ENCODE measurements at places on chromosomes 16 and 17.

GRCh38 chr16:66245072-66245471 lies 121.4 kb upstream of the CDH5 start:
- no peak for DNase-seq

DNA sequence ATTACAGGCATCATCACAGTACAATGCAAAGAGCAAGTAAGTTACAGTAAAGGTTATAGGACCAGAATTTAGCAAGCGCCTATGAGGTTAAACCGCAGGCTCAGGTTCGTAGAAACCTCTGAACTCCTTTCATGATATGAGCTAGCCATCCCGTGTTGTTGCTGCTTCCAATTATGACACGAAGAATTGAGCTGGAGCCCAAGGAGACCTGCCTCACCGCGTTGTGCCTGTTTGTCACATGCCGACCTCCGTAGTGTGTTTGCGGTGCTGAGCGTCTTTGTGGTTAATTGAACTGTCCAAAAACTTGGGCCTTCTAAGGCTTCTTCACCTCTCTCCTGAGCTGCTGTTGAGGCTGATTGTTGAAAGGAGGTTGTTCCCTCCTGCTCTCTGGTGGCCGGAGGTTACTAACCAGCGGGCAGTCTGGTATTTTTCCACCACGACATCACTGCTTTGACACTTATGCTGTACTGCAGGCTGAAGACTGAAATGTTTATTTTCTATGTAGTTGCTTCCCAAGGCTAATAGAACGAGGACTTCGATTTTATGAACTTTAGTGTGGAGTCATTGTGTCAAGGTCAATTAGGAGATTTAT lies 67.5 kb downstream of the SEC14L1 start:
- no peak for DNase-seq

- no peak for DNase-seq
Measured at GRCh38 chr16:652454-653305, 3.5 kb downstream of the WDR90 start.

DNA sequence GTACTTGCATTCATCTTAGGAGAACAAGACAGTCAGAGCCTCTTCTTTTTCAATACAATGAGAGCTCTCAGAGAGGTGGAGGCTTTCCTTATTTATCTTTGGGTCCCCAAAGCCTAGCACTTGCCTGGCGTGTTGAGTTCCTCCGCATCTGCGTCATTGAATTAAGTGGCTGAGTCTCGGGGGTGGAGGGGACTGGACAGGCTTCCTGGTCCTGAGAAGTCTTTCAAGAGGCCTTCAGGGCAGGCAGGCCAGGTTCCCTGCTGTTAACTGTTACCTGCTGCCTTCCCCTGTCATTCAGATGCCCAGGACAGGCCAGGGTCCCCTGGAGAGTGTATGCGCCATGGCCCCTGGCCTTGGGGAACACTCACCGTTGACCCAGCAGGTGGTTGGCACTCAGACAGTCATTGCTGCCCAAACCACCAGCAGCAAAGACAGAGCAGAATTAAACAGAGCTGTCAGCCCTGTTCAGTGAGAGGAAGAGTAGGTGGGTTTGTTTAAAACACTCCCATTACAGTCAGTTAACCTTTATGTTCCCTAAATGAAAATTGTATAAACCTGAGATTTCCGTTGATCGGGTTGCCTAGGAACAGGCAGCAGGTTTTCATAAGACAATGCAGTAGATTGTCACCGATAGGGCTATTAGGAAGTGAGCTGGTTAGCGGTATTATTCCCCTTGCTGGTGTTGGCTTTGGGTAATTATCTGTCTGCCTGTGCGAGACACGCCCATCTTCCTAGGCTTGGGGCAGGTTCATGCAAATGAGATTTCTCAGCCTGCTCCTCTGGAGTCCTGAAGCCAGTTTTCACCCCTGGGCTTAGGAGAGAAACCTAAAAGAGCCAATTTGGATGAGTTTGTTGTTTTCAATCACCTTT lies 132.7 kb downstream of the CCDC182 start:
- no peak for DNase-seq

DNA sequence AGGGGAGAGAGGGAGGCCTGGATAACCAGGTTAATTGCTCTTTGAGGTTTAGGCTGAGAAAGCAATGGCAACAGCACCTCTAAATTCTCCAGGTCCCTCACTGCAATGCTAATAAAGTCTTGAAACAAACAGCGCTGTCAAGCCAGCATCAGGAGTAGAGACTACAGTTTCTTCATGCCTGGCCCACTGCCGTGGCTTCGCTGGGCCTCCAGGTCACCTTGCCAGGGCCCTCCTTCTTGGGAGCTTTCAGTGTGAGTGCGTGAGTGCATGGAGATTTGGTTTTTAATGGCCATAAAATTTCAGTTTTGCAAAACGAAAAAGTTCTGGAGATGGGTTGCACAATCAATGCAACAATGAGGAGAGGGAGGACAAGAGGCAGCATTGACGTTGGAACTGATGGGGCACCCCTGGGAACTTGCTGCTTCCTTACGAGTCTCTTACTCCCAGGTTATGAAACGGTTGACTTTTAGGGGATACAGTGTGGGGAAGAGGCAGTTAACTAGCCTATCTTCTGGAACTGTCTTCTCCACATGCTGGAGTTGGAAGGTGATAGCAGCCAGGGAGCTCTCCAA lies 229.4 kb downstream of the XYLT1 start:
- DNase-seq: no peak

- no peak for DNase-seq
Measured at GRCh38 chr16:57341062-57341440, 17.5 kb upstream of the CCL22 start.

DNA sequence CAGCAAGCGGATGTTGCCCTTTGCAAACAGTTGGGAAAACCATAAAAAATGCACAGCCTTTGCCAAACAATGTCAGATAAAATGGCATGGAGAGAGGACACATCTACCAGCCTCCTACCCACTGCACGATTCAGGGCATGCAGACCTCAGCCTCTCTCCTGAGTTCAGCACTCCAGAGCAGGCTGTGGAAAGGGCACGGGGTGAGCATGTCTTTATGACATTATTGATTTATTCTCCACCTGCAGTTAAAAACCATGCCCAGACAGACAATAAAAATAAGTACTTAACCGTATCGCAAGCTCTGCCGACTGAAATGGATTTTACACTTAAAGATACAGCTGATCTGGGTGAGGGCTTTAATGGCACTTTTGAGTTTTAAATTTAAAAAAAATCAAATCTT lies 127.1 kb downstream of the MAF start:
- DNase-seq: peak; percentile 19

- DNase-seq: no peak
Measured at GRCh38 chr16:83743241-83743640, 64.5 kb upstream of the HSBP1 start.

GRCh38 chr17:19539841-19540311 lies 6.2 kb downstream of the SLC47A1 start:
- no peak for DNase-seq

DNA sequence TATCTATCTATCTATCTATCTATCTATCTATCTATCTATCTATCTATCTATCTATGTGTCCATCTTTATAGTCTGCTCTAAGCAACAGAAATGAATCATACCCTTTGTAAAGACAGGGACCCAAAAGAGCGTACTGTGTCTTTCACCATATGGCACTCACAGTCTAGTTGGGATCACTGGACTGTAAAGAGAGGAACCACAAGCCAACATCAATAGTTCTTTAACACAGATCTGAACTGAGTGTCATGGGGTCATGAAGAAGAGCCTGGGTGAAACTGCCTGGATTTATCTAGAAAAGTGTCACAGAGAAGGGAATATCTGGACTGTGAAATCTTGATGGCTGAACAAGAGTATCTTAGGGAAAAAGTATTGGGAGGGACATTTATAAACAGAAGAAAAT lies 619.1 kb upstream of the SOX9 start:
- no peak for DNase-seq

DNA sequence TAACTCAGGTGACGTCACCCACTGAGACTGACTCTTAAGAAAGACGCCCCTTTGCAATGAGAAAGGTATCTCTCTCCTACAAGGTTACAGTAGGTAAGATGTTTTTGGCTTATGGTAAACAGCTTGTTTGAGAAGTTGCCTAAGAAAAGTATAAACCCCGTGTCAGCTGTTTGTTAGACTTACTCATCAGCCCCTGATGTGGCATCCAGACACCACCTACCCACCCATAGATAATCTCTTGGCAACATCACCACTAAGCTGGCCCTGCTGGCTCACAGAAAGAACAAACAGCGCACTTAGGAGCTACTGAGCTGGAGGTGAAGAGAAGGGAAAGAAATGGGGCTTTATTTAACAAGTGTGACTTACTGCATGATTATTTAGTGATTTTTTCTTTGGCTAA lies 121.0 kb downstream of the PARN start:
- DNase-seq: no peak

DNA sequence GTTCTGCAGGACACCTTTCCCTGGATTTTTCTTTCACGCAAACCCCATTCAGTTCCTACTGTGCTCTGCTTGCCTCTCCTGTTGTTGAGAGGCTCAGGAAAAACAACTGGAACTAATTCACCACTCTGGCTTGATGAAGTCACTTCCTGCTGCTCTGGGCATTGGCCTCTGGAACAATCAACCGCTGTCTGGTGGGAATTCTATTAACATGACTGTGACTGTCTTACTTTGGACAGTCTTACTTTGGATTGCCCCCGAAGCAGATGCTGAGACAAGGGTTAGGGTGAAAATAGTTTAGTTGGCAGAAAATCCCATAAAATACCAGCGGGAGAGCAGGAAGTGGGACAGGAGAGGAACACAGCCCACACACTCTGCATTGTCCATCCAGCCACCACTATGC lies 90.0 kb upstream of the HSBP1 start:
- no peak for DNase-seq

- DNase-seq: no peak
Measured at GRCh38 chr16:79836144-79836543, 235.6 kb upstream of the MAF start.

DNA sequence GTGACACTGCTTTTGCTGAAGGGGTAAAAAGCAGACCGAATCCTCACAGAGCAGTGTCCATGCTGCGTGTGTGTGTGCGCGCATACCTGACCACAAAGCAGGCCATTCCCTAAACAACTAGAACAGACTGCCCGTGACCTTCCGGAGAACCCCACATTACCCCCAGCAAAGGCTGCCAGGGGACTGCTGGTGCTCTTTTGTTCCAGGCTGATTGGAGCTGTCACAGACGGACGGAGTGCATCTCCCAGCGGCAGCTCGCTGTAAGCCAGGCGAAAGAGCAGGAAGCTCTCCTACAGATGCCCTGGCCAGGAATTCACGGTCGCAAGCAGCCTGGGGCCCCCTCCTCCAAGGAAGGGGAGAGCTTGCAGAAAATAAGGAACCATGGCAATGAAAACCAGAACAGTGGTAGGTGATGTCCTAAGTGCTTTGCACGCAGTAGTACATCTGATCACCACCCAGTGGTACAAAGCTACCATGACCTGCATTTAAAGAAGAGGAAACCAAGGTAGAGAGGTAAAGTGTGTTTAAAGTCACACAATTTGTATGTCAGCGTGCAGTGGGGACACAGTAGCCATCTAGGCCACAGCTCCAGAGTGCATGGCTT lies 153.4 kb upstream of the DYNLRB2 start:
- DNase-seq: no peak

DNA sequence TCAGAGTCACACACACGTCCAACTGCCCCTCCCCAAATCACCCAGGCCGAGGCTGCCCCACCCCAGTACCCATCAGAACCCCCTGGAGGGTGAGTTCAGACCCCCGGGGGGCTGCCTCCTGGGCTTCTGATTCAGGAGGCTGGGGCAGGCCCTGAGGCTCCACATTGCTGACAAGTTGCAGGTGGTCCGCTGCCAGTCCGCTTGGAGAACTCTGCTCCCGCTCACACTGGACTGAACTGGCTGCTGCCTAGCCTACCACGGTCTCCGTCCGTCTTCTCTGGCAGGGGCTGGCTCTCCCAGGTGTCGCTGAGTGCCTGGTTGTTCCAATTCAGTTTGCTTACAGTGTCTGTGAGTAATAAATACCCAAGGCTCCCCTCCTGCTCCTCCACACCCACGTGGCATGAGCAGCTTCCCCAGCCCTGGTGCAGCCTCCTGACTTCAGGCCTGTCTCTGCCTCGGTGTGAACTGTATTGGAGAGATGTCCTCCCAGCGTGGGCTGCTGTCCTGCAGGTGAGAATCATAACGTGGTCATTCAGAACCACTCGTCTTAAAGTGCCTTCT lies 163.4 kb downstream of the LAT start:
- DNase-seq: no peak

GRCh38 chr17:52027620-52028295 lies 130.8 kb downstream of the CA10 start:
- DNase-seq: no peak

- DNase-seq: no peak
Measured at GRCh38 chr16:51388516-51388951, 237.5 kb upstream of the SALL1 start.

GRCh38 chr17:40415390-40415789 lies 2.3 kb downstream of the TOP2A start:
- no peak for DNase-seq

- DNase-seq: no peak
Measured at GRCh38 chr17:82813299-82814051, 26.3 kb downstream of the ZNF750 start.

DNA sequence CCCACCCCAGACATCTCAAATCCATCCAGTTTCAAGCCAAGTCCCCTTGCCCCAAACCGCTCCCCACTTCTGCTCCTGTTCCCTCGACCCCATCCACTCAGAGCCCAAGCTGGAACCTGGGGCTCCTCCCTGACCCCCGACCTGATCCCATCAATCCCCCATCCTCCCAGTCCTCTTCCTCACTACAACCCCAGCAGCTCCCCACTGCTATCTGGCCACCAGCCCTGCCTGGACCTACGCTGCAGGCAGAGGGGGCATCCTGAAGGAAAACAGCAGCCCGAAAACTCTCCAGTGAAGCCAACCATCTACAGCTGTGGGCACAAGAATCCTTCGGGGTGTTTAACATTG lies 3.9 kb downstream of the FDXR start:
- DNase-seq: no peak

DNA sequence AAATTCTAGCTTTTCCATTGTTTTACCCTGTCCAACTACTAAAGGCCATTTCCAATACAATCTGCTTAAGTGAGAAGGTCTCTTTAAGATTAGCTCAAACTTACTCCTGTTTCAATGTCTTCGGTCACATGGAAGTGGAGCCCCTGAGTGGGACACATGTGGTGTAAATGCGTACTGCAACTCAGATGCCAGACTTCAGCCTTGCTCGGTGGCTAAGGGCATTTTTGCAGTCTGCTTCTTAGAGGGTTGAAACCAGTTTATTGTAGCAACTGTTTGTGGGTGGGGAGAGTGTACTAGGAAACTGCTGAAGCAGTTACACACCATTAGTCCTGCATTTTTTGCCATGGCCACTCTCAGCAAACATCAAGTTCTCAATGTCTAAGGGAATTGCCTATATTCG lies 140.6 kb downstream of the PARN start:
- DNase-seq: no peak

Data from NCI-H187 treated with DMSO at 0.1 percent for 48 hours (cell line).